ELF-1 (cell line): ENCODE measurements at places on chromosomes 6 and 20.
A peak's percentile ranks its signal among the peaks of the same experiment; 100 is the strongest.

DNA sequence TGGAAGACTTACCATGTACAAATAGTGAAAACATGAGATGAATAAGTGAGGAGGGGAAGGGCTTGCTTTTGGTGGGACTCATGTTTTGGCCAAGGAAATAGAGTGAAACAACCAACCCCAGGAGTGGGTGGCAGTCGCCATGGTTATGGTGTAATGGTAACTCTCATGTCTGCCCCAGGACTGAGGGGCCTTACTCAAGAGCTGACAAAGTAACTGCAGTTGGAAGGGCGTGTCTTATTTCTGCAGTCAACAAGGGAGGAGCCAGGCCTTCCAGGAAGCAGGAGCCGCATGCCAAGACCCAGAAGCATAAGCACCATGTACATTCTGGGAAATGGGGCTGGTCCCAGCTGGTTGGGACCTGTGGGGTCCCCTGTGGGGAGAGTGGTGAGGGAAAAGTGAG is 108.5 kb downstream of the UNC5CL start:
- no peak for DNase-seq

DNA sequence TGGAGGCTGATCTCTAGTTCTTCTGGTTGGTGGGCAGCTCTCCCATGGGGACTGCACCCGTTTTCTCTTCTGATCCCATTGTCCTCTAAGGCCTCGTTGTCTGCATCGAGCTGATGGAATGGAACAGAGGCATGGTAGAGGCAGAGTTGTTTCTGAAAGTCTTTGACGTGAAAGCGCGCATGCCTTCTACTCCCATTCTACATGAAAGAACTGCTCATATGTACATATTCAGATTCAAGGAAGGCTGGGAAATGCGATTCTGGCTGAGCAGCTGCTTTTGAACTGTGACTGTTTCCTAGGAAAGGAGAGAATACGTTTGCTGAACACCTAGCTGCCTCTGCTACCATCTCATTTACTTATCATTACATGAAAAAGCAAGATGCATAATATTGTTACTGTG is 815.2 kb downstream of the QKI start:
- no peak for DNase-seq

DNA sequence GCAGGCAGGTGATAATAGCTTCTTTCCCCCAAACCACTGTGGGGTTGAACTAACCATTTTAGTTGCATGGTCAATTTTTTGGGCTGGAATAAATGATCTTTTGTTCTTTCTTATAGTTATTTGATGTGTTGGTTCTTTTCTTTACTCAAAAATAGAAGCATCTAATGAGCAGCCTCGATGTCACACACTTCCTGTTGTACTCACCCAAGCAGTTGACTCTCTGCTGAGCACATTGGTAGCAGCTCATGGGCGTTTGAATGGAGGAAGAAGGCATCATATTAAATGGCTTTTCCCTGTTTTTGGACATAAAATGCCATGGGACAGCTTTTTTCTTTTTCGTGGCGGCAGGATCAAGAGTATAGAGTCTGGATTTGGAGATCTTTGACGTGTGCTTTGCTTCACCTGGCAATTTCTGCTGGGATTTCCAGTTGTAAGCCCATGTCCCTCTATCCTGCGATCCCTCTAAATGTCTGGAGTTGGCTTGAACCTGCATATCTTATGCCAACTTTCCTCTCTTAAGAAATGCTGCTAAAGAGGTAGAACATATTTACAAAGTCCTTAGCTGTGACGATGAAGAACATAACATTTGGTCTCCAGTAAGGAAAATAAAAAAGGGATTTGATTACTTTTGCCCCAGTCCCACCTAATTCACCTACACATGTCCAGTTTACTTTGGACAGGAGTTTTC is 268.3 kb downstream of the PRL start:
- no peak for DNase-seq

GRCh38 chr20:63745424-63745805 is 5.8 kb downstream of the SLC2A4RG start:
- DNase-seq = no peak

DNA sequence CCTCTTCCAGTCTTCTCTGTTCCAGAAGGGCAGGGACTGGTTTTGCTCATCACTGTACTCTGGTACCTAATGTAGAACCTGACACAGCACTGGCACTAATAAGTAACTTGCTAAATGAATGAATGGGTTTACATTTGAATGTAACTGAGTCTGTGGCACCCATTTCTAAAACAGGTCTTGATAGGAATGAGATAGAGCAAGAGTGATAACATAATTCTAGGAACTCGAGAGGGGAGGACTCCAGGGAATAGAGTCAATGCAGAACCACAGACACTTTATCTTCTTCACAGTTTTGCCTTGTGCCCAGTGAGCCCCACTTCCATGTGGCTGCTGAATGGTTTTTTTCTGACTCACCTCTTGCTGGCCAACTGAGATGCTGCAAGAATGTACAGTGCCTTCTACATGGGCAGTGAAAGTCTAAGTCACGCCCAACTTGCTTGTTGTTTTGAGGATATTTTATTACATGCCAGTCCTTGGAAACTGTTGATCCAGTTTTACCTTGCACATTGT is 61.1 kb downstream of the TBC1D7 start:
- DNase-seq = no peak

- DNase-seq = no peak
These were observed 65.4 kb downstream of the RWDD2A start for GRCh38 chr6:83258517-83258916.

DNA sequence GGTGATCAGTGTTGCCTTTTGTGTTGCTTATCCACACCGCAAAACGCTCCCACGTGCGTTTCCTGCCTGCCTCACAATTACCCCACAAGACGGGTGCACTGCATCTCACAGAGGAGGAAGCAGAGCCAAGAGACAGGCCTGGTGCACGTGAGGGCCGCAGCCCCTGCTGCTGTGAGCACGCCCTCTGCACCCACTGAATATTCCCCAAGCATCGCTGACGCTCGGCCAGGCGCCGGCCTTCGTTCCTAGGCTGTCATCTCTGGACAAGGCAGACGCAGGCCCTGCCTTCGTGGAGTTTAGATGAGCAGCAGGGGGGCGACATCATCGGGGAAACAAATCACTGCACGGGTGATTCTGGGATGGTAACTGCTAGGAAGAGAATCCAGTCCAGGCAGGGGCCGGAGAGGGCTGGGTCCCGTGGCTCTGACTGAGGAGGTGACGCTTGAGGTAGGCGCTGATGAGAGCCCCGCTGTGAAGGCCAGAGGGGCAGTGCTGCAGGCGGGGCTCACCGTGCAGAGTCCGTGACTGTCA is 162.4 kb upstream of the QKI start:
- DNase-seq = no peak

- no peak for DNase-seq
These were observed 34.7 kb downstream of the MTRES1 start for GRCh38 chr6:107062691-107063090.

DNA sequence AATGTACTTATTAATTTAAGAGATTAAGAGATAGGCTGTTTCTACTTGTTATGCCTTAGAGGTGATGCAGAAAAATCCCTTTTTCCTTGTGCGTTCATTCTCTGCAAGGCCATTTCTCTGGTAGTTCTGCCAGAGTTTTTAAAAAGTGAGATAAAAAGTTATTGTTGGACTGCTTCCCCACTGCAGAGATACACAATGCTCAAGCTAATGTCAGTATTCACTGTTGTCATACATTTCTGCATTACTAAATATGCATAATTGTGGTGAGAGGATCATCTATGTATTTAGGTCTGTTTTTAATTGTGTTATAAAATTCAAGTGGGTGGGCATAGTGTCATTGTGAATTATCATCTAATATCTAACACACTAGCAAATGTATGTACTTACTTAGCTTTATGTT is 600.4 kb downstream of the HTR1B start:
- DNase-seq = no peak

GRCh38 chr6:157093536-157093935 is 229.8 kb downstream of the TMEM242 start:
- DNase-seq = no peak

DNA sequence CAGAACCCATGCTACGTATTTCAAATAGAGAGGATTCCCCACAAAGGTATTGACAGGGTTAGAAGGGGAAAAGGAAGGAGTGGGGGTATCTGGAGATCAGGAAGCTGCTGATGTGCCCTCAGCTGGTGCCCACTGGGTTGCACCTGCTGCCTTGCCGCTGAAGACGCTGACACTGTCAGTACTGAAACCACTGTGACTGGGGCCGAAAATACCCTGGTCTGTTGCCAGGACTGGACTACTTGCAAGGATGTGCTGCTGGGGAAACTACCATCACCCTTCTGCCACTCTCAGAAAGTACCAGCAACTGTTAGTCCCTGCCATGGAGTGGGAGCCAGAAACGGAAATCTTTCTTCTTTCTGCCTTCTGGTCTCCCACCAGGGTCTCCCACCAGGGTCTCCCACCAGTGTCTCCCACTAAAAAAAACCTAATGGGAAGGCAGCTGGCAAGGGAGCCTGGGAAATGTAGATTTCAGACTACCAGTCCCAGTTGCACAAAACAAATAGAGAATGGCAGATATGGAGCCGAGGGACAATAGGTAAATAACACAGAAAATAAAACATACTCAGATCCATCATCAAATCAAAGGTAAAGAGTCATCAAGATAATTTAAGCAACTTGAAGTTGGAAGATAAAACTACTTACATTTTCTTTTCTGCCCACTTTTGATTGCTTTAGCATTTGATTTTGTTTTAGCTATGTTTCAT is 204.8 kb downstream of the TPBG start:
- no peak for DNase-seq

GRCh38 chr6:7534192-7534591 is 7.3 kb upstream of the DSP start:
- DNase-seq = no peak

DNA sequence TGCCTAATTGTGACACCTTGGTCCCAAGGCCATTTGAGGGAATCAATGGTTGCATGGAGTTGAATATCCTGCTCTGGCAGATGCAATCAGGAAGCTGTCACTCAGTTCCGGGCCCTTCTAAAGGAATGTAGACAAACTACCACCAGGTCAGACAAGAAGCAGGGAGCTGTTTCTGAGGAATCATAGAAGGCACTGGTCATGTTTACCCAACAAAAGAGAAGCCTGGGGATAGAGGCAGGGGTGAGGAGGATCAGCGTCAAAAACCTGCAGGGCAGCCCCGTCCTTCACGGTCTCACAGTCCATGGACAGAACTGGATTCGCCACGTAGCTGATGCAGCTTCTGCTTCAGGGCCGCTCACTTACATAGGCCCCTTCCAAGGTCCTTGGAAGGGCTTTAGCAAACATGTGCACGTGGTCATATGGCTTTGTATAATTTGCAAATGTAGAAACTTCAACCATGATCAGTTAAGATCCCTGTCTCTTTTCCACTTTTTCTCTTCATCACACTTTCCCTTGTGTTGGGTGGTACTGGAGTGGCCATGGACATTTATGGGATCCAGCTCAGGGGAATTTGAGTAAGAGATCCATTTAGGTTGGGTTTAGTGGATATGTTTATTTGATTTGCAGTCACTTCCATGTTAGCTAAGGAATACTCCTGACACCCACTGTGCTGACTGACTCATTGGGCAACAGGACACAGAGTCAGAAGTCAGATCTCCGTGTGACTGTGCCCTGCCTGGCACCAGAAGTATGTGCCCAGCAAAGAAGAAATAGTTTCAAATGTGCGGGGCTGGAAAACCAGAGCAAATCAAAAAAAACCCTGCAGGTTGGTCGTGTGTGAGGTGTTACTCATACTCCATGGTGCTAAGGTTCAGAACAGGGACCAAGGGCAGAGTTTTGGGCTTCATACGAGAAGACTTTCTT is 60.0 kb upstream of the ZFAND3 start:
- peak; percentile 95 for DNase-seq

- no peak for DNase-seq
These were observed 28.8 kb downstream of the FAM8A1 start for GRCh38 chr6:17628873-17629272.

DNA sequence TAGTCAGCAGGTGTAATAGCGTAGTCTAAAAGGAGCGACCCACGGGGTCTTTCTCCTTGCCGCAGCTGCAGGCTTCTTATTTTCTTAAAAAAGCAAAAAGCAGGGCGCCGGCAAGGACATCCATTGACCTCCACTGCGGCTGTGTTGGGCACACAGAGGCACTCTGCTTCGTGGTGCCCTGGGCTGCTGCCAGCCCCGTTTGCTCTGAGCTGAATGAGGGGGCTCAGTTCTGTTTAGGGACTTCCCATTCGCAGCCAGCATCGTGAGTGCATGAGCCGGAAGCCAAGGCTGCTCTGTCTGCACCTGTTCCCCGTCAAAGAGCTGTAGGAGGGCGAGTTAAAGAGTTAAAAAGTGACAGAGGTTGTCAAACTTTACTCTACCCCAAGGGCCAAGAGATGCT is 1.7 kb upstream of the SLC22A2 start:
- no peak for DNase-seq

DNA sequence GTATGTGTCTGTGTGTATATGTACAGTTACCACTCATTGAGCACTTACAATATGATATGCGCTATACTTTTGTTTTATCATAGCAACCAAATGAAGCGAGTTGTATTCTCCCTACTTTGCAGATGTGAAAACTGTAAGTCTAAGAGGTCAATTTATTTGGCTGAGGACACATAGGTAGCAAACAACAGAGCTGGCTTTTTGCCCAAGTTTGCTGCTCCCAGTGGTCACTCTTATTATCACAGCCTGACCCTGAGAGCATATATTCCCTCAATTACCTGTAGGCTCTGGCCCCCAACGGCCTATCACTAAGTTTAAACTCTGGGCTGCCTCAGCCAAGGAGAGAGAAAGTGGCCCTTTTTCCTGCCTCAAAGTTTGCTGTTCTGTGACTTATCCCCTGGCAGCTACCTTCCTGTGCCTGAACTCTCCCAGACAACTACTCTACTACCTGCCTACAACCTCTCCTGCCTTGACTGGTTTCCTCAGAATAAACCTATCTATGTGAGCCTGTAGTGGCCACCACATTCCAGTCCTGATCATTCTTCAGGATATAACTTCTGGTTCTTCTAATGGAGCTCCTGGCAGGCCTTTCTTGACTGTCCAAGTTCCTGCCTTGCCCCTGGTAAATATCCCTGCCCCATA is 221.8 kb downstream of the FRK start:
- DNase-seq = peak; percentile 52

- no peak for DNase-seq
These were observed 114.8 kb downstream of the LRFN2 start for GRCh38 chr6:40472353-40472752.

DNA sequence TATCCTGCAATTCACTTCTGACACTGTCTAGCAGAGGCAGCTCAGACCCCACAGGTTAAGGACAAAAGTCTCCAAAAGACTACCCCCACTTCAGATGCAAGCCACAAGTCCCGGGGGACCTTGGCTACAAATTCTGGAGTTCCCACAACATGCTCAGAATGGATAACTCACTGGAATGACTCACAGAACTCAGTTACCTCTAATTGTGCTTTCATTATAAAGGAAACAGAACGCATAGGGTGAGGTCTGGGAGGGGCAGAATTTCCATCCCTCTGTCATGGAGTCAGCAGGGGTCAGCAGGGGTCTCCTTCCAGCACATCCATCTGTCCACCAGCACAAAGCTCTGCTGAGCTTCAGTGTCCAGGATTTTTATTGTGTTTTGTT is 184.2 kb downstream of the CDH4 start:
- no peak for DNase-seq
